ENCODE measurements at places on chromosomes 1 and 21.
A peak's percentile ranks its signal among the peaks of the same experiment; 100 is the strongest.

DNA sequence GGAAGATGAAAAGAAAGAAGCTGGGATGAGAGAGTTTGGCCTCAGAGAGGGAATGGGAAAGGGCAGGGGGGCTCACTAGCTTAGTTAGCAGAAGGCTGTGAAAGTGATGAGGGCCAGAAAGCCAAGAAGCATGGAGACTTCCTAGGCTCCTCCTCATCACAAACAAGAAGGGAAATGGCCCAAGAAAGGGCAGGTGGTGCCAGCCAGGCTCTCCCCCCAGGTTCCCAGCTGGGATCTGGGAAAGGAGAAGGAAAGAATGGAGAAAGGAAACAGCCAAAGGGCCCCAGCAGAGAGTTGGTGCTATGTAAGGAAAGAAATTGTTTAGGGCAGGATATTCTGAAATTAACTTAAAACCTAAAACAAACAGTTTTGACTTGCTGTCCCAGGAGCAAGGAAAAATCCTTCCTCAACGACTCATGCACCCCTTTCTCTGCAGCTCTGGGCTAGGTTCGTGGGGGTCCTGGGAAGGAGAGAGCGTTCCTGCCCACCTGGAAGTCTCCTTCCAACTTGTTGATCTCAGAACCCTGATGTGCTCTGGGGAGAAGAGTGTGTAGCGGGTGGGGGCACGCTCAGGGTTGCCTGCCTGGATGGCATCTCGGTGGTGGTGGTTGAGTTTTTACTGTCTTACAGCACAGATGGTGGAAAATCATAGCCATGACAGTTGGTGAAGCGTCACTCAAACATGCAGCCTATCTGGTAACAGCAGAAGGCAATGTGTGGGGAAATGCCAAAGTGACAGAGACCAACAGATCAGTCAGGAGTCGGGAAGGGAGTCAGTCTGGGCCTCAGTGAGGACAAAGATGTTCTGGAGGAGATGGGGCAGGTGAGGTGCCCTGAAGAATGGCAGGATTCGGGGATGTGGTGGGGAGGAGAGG lies 147.3 kb downstream of the CLIC6 start:
- DNase-seq: no peak

DNA sequence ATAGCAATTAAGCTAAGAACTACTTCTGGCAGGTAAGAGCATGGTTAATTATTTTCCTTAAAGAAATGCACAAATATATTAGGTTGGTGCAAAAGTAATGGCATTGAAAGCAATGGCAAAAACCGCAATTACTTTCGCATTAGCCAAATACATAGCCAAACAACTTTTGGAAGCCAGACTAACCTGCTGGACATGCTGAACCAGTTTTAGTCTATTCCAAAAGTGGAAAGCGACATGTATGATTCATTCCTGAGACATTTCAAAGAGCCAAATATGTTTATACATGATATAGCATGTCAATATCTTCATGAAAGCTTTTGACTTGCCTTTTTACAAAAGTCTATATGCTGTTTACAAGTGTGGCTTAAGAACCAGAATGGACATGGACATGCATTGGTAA lies 23.4 kb upstream of the DR1 start:
- DNase-seq: no peak

DNA sequence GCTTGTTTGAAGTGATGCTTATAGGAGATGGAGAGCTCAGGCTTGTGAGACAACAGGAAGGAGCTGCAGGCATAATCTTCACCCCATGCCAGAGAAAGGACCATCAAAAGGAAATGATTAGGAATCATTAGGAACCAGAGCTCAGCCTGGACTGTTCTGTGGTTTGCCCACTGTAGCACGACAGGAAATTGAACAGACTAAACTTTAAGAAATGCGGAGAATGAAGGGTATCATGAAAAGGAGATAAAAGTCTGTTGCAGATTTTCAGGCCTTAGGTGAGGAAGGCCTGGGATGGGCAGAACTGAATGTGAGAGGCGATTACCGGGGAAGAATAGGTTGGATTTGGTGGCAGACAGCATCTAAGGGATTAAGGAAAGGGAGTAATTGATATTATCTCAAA lies 292.0 kb upstream of the PLXNA2 start:
- peak; percentile 13 for DNase-seq

DNA sequence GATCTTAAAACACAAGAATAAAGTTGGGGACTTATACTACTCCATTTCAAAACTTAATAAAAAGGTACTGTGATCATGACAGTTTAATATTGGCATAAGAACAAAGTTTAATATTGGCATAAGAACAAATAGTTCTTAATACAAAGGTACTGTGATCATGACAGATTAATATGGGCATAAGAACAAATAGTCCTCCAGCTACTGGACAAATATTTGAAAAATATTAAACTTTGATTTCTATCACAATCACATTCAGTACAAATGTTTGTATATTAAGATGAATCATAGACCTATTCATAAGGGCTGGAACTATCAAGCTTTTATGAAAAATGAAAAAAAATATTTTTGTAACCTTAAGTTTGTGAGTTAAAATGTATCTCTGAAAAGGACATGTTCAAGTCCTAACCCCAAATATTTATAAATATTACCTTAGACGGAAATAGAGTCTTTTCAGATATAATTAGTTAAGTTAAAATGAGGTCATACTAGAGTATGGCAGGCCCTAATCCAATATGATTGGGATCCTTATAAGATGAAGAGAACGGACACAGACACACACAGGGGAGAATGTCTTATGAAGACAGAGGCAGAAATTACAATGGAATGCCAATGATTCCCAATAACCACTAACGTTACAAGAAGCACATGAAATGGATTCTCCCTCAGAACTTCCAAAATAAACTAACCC lies 79.1 kb upstream of the RGS1 start:
- DNase-seq: no peak

DNA sequence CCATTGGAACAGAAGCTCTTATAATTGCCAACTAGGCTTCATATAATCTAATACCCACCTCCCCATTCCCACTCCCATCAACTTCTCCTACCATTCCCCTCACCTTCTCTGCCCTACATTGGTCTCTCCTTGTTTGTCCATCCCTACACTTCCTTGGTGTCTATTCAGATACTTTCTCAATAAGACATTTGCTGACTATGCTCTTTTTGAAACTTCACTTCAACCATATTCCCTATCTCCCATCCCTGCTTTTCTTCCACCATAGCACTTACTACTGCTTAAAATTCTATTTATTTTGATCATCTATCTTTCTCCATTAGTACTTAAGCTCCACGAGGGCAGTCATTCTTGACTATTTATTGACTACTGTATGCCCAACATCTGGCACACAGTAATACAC lies 40.4 kb downstream of the CD160 start:
- DNase-seq: no peak

DNA sequence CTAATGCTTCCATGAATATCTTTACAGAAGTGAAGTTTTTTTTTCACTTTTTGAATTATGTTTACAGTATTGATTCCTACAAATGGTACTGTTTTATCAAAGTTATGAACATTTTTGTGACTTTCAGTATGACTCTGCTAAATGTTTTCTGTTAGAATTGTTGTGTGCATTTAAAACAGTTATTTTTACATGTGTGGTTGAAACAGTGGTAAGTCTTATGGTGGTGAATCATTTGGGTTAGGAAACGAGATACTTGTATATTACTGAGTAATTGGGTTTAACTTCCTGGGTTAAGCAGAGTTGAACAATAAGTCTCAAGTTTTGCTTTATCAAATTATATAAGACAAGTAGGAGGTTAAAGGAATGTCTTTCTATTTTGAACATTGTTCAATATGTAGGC lies 66.8 kb downstream of the VPS13D start:
- peak; percentile 11 for DNase-seq

DNA sequence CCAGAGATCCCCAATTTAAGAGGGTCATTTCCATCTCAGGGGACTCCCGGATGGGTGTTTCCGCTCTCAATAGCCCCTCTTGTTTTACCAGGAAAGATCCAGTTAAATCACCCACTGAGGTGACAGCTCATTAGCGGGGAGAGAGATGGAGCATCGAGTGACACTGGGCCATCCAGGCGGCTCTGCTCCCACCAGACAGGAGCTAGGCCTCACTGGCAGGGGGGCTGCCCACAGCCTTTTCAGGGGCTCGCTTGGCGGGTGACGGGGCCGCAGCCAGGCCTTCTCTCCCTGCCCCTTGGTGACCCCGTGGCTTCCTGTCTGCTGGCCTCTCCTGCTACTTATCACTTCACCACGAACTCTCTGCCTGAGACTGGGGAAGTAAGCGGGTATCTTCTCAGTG lies 26.7 kb upstream of the SPSB1 start:
- no peak for DNase-seq

- no peak for DNase-seq
Measured at GRCh38 chr21:46255758-46256337, 27.3 kb upstream of the LSS start.

DNA sequence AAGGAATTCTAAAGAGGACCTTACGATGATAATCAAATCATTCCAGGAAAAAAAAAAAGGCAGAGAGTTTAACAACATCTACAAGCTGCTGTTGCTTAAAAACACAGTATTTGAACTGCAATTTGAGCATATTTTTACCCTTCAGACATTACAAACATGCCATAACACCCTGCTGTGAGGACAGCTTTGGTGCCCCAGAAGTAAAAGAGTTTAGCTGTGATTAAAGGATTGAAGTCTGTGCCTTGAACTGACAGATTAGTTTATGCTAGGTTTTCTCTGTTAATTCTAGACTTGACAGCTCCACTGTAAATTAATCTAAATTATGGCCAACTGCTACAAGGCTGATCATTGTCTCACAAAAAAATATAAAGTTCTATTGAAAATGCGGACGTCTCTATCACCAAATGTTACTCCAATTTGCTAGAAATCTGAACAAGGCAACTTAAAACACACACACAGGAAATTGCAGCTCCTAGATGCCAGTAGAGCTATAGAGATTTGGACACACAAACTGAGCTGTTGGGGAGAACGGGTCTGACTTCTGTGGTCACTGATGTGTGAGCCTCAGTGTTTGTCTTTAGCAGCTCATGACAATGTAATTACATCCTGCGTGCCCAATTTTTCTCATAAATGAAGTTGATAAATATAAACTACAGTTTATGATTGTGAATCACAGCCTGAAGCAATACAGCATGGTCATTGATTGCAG lies 217.9 kb downstream of the NTNG1 start:
- no peak for DNase-seq

GRCh38 chr1:220827445-220828178 lies 40.9 kb downstream of the MTARC1 start:
- DNase-seq: no peak

GRCh38 chr1:52343979-52344378 lies 22.0 kb downstream of the CC2D1B start:
- no peak for DNase-seq

DNA sequence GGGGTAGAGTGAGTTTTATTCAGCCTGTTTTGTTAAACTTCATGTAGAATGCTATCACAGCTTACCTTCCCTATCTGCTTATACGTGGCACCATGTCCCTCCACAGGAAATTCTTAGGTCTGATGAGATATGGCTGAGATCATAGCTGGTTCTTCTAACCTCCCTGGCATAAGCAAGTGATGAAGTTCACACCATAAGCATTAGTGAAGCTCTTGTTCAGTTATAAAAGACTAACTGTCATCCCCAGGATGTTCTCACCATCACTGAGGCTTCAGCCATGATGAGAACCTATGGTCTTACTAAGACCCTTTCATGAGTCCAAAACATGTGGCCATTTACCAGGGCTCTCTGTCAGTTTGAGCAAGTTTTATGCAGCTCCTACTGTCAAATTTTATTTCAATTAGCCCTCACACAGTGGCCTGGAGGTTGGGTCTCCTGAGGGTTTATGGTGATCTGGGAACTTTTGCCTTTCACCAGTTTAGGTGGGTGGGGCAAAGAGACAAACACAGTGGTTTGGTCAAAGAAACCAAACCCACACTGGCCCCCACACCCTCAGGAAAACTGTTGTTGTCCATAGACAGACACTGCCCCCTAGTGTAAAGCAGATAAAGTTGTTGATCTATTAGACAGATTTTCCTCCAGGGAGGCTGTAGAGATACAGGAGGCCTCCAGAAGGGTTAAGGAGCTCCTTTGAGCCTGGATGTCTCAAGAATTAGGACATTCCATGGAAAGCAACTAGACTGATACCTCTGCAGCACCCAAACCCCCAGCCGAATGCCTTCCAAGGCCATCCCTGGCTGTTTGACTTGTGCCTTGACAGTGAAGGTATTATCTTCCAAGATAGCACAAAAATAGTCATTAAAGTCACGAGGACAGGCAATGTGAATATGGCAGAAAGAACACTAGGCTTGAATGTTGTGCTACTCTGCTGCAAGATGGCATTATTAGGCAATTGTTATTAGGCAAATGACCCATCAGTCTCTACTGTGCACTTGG lies 5.0 kb downstream of the SLC22A15 start:
- DNase-seq: peak; percentile 52

DNA sequence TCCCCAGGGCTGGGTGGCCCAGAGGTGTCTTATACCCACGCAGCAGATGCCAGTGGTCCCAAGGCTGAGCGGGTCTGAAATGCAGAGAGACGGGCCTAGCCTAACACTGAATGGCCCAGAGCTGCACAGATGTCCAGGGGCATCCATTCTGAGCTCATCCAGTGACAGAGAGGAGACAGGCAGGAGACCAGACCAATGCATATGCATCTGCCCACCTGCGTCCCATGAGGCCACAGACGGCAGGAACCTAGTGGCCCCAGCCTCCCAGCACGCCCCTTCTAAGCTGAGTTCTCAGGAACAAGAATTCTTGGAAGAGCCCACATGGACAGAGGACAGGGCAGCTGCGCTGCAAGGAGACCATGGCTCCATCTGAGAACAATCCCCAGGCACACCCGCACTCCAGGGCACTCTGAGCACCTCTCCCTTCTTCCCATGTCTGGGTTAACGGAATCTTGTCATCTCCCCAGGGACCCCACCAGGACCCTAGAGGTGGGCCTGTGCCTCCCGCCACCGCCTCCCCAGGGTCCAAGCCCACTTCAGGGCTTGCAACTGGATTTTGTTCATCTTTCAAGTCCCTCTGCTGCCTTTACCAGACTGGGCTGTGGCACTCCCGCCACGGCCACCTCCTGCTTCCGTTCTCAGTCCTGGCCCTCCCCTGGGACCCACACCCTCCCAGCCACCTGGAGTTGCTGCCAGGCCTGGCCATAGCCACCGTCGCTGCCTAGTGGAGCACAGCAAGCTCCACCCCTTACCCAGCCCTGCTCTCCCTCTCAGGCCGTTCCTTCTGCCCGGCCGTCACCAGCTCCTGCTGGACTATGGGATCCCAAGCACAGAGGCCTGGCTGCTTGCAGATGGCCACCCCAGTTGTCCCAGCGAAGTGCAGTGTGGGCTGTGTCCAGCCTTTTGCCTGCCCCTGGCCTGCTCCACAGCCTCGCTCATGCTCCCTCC lies 3.3 kb downstream of the WNT3A start:
- DNase-seq: no peak

GRCh38 chr1:30135698-30136097 lies 587.7 kb downstream of the MATN1 start:
- no peak for DNase-seq

- DNase-seq: peak; percentile 69
Measured at GRCh38 chr1:69288416-69288815, 279.3 kb upstream of the LRRC7 start.

- no peak for DNase-seq
Measured at GRCh38 chr21:42785666-42786427, 93.5 kb downstream of the WDR4 start.

DNA sequence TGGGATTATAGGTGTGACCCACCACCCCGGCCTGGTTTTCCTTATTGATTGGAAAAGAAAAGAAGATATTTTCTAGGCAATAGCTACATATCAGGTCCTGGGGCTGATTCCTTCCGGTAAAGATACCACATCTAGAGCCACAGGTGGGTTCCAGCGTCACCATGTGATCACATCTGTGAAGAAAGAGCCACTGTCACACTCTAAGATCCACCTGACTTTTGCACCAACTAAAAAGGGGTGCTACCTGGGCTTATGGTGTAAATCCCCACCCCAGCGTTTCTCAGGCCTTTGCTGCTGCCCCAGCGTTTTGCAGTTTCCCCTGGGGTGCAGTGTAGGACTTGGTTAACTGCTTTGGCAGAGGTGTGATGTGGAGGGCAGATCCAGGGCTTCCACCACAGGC lies 22.3 kb upstream of the PDE9A start:
- no peak for DNase-seq
